ENCODE measurements at places on chromosomes 16 and 17.

GRCh38 chr16:70437017-70437581, 1.8 kb downstream of the ST3GAL2 start:
- ATAC-seq = no peak

DNA sequence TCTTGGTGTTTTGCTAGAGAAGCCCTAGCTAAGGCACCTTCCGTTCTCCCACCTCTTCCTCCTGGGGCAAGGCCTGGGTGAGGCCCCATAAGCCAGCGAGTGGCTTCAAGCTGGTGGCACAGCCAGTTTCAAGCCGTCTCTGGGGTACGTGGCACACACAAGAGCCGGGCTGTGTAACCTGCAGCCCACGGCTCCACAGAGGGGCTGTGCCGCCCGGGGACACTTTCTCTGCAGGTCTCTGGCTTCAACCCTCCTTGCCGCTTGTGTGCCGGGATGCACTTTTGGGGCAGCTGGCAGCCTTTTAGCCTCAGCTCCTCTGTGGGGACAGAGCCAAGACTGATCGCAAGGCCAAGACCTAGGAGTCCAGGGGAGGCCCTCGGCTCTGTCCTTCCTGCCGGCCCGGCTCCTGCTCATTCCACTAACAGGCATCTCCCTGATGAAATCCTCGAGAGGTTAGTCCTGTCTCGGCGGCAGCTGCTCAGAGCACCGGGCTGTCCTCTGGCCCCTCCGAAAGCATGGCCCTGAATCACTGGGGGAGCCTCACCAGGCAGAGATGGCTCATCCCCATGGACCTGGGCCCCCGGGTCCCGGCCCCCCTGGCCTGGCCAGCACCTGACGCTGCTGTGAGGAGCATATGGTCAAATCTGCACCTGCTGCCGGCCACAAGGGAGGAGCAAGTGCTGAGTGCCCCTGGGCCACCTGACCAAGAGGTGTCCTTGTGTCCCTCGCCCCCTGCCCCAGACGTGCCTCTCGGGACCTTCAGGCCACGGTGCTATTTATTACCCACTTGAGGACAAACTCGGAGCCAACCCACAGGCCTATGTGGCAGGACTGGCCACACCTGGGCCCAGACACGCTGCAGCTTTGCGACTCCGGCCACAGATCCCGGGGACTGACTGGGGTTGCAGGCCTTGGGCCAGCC, 98.5 kb downstream of the METRNL start:
- no peak for ATAC-seq

GRCh38 chr17:10109146-10109545, 89.3 kb downstream of the GAS7 start:
- no peak for ATAC-seq

GRCh38 chr17:48748718-48749566, 20.4 kb upstream of the HOXB13 start:
- ATAC-seq = no peak

GRCh38 chr17:69555056-69555455, 140.6 kb downstream of the MAP2K6 start:
- no peak for ATAC-seq

- ATAC-seq = no peak
Observed at GRCh38 chr17:82820278-82821251, 19.3 kb downstream of the ZNF750 start.

DNA sequence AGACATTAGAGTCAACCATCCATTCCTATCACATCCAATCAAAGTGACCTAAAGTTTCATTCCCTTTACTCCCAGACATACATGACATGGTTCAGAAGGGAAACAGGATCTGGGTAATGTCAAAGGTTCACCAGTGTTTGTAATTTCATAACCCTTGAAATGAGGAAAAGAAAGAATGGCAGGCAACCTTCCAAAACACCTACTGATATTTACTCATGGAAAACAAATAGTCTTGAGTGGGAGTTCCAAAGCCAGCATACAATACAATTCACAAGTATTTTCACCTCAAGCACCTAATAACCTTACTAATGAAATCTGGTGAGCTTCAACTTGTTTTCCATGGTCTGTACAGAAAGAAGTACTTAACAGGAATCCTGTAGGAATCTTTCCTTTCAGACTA, 72.5 kb upstream of the AXIN2 start:
- ATAC-seq = no peak

GRCh38 chr16:51225878-51226277, 74.8 kb upstream of the SALL1 start:
- ATAC-seq = no peak

- ATAC-seq = peak; percentile 14
Observed at GRCh38 chr16:24689128-24689527, 40.3 kb upstream of the TNRC6A start.

DNA sequence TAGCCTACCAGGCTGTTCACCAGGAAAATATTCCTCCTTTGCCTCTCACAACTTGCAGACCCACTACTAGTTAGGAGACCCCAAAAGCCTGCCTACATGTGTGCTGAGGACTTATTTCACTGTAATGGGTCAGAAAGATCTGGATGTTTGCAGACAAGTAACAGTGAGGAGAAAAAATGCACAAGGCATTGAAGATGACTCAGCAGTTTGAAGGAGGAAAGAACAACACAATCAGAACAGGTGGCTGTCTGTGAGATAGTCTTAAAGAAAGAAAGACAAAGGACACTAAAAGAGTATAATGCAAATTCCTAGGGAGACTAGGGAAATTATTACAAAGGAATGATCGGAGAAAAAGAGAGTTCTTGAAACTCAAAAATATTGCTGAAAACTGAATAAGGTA, 69.0 kb downstream of the ANKFN1 start:
- ATAC-seq = no peak

- no peak for ATAC-seq
Observed at GRCh38 chr16:88479793-88480760, 27.0 kb downstream of the ZFPM1 start.

GRCh38 chr16:7334801-7335560, 2.3 kb downstream of the RBFOX1 start:
- no peak for ATAC-seq

- ATAC-seq = no peak
Observed at GRCh38 chr17:74020522-74020921, 183.0 kb upstream of the RPL38 start.

- peak; percentile 65 for ATAC-seq
Observed at GRCh38 chr17:75720656-75721462, at the start of gene ITGB4. Gene ITGB4, plus strand, starts transcription at chr17:75721459. Its CDS starts 3,245 bp downstream, at chr17:75724704.

- no peak for ATAC-seq
Observed at GRCh38 chr16:11972128-11972527, 4.4 kb upstream of the SNX29 start.
